ENCODE measurements at places on chromosomes 1 and 21. TPM values are rescaled to one million over a fixed set of nuclear protein-coding genes. Genes with fewer than 3 reads are reported as not detected.

Gene UQCRHL
- 6.0 TPM for total RNA-seq

Gene OLIG2
- not detected for total RNA-seq

DNA sequence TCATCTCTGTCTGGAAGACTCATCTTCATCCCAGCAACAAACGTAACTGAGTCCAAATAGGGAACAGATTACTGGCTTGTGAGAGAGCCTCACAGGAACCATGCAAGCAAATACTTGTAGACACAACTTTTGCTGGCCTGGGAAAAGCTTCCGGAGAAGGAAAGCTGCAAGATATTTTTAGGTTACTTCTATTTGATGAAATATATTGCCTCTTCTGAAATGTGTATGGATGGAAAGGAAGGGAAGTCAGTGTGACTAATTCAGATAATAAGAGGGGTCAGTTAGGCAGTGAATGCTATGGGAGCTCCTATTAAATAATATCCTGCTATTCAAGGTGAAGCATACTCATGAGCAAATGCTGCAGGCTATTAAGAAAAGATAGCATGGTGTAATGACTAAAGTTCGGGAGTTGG lies 20.4 kb upstream of the FGGY start:
- DNase-seq: no peak

GRCh38 chr1:97849345-97850340 lies 71.2 kb downstream of the DPYD start:
- DNase-seq: no peak
